ENCODE measurements at places on chromosomes 7 and 10. TPM values are rescaled to one million over a fixed set of nuclear protein-coding genes. Genes with fewer than 3 reads are reported as not detected.

Gene SDK1
- 0.07 TPM for total RNA-seq

Gene EIF5AL1
- total RNA-seq = 0.54 TPM

Gene GRM8
- 8.4 TPM for total RNA-seq

Gene IQCE
- 3.9 TPM for total RNA-seq

Gene SPAM1
- not detected for total RNA-seq

Gene CBX3
- 41.6 TPM for total RNA-seq

Gene PGAM1
- 127 TPM for total RNA-seq

Gene ITGB8
- 0.53 TPM for total RNA-seq

Gene COL13A1
- 0.37 TPM for total RNA-seq

Gene LGI1
- 0.49 TPM for total RNA-seq

Gene JCAD
- total RNA-seq = 3.7 TPM

Gene FAM180A
- total RNA-seq = 2.8 TPM

Gene HACD1
- total RNA-seq = 1.6 TPM

Gene MEIG1
- not detected for total RNA-seq

Gene VIPR2
- not detected for total RNA-seq

Gene NEBL
- 1.6 TPM for total RNA-seq

Gene FXYD4
- total RNA-seq = not detected

Gene OR2A42
- total RNA-seq = not detected

Gene DDC
- total RNA-seq = 45.2 TPM

Gene GIGYF1
- total RNA-seq = 16.2 TPM

Gene CTAGE8
- total RNA-seq = 1.2 TPM

Gene UCMA
- not detected for total RNA-seq

Gene ACBD7
- total RNA-seq = not detected

Gene GPR15LG
- not detected for total RNA-seq

Gene PLEKHS1
- not detected for total RNA-seq

Gene POP7
- 17.5 TPM for total RNA-seq

Gene SUN3
- total RNA-seq = not detected

Gene NRCAM
- total RNA-seq = 0.20 TPM

Gene DENND2A
- total RNA-seq = 1.4 TPM

Gene IDI2
- not detected for total RNA-seq

Gene INA
- not detected for total RNA-seq

Gene FAM25C
- total RNA-seq = not detected

Gene PON3
- total RNA-seq = 217 TPM

Gene KLLN
- total RNA-seq = 0.53 TPM

Gene CDH23
- 3.8 TPM for total RNA-seq

Gene ADAM12
- not detected for total RNA-seq

Gene NEURL1
- not detected for total RNA-seq

Gene CLRN3
- 10.7 TPM for total RNA-seq

Gene PAX4
- total RNA-seq = not detected

Gene NOD1
- 2.6 TPM for total RNA-seq

Gene UPK3BL2
- 6.5 TPM for total RNA-seq

Gene CALML3
- total RNA-seq = 0.22 TPM

Gene FGFR2
- 28.0 TPM for total RNA-seq

Gene SEMA3E
- 1.0 TPM for total RNA-seq

Gene TMEM178B
- 0.20 TPM for total RNA-seq

Gene STAMBPL1
- total RNA-seq = 7.2 TPM

Gene SPDYE11
- total RNA-seq = not detected

Gene LIPJ
- 0.09 TPM for total RNA-seq

Gene PLPP4
- total RNA-seq = not detected

Gene WAPL
- 13.4 TPM for total RNA-seq

Measured in right lobe of liver (tissue), 6 donors.